ENCODE measurements at places on chromosomes 5 and 9.

DNA sequence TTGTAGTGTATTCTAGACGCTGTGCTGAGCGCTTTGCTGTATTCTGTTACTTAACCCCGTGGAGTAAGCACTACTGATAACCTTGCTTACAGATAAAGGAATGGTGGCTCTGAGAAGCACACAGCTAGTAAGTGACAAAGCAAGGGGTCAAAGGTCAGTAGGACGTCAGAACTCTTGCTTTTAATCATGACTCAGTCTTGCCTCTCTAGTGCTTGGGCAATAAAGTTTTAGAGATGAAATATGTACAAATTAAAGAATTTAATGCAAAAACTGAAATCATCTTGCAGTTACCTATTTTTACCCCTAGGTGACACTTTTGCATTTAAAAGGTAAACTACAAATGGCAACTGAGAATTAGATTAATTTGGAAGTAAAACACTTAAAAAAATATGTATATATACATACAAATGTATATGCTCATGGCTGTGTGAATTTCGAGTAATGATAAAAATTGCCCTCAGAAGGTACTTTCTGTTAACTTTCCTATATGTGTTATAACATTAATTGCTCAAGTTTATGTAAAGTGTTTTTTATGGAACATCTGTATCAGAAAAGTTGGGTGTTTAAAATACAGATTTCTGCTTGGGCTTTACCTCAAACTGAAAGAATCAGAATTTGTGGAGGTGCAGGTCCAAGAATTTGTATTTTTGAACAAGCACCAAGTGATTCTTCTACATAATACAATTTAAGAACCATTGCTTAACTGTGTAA is 175.1 kb upstream of the DAB2 start:
- peak; percentile 3 for DNase-seq

- DNase-seq: peak; percentile 51
Observed at GRCh38 chr5:127909821-127910220, 173.7 kb upstream of the SLC12A2 start.

GRCh38 chr9:84702471-84702870 is 32.9 kb downstream of the NTRK2 start:
- DNase-seq: no peak

DNA sequence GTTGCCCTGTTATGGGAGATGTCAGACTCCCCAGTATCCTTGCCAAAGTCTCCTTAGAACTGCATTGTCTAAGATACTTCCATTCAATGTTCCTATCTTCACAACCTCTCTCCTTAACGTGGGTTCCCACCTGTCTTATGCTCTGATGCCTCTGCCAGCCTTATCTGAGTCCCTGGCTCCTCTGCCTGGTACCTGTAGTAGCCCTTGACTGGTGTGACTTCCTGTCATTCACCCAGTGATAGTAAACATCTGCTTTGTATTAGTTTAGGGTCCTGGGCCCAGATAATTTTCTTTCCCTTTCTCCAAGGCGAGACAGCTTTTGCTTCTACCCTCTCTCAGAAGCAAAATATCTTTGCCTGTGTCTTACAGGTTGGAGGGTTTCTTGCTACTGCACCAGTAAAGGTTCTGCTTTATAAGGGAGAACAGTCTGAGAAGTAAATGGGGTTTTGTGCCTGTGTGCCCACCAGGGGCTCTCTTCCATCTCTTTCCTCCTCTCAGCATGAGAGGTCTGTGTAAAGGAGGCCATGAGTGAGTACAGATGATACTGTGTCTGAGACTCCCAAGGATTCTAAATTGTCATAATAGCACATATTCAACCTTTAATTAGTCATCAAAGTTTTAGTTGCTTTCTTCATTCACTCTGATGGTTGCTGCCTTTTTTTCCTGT is 220.8 kb downstream of the PRR16 start:
- no peak for DNase-seq

DNA sequence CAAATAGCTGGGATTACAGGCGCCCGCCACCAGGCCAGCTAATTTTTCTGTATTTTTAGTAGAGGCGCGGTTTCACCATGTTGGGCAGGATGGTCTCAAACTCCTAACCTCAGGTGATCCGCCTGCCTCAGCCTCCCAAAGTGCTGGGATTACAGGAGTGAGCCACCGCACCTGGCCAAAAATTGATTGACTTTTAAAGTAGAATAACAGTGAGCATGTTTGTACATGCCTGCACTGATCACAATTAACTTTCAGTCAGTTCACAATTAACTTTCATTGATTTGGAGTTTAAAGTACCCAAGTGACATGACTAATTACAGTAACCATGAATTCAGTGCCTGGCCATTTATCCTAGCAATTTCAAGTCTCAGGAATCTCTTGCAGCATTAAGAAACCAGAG is 61.3 kb downstream of the ANKH start:
- DNase-seq: no peak

- DNase-seq: no peak
Observed at GRCh38 chr5:53569453-53569852, 9.0 kb downstream of the NDUFS4 start.

DNA sequence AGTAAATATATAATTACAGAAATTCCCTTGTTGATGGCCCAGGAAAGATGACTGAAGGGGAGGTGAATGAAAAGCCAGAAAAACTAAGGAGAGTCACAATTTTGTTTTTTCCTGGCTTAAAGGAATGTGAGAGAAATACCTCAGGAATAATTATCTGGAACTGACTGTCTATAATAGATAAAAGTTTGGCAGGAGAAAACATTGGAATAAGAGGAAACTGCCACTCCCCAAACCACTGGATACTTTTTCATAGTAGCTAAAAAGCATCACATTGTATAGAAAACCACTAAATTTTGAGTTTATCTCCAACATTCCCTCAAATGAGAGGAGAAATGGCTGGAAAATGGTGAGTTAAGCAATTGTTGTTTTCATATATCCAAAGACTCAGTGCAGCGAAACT is 326.0 kb downstream of the NPR3 start:
- DNase-seq: no peak

GRCh38 chr5:72237415-72237814 is 82.6 kb downstream of the MRPS27 start:
- no peak for DNase-seq

GRCh38 chr9:16598316-16598715 is 272.2 kb downstream of the BNC2 start:
- no peak for DNase-seq

DNA sequence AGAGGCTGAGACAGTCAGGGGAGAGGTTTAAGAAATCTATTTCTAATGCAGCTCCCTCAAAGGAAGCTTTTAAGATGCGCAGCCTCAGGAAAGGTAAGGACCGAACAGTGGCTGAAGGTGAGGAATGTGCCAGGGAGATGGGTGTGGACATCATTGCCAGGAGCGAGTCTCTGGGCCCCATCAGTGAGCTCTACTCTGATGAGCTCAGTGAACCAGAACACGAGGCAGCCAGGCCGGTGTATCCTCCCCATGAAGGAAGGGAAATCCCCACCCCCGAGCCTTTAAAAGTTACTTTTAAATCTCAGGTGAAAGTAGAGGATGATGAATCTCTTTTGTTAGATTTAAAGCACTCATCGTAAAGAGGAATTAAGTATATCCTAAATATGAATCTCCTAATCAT is 8.2 kb downstream of the CAVIN4 start:
- DNase-seq: no peak

GRCh38 chr5:104048231-104048630 is 485.6 kb upstream of the NUDT12 start:
- no peak for DNase-seq

- no peak for DNase-seq
Observed at GRCh38 chr5:143737062-143737461, 74.9 kb upstream of the HMHB1 start.

DNA sequence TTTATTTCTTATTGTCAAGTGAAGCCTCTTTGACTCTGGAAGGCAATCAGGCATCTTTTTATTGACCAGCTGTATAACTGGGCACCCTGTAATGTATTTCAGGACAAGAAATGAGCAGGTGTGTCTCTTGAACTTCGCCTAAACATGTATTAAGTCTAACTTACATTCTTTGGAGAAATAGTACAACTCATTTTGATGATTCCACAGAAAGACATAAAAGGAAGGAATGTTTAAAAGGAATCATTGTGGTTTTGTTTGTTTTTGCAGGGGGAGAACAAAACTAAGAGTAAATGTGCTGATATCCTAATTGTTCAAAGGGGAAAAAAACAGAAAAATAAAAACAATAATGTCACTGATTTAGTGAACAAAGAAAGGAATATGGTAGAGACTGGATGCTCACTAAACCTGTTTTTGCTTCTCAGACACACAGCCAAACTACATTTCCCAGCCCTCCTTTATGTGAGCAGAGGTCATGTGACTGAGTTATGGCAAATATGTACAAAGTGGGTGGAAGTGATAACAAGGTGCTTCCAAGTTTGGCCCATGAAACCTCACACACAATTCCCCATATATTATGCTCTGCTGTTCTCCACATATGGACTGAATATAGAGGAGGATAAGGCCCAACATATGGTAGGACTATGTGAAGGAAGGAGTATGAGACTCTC is 150.6 kb upstream of the ACOT12 start:
- no peak for DNase-seq

DNA sequence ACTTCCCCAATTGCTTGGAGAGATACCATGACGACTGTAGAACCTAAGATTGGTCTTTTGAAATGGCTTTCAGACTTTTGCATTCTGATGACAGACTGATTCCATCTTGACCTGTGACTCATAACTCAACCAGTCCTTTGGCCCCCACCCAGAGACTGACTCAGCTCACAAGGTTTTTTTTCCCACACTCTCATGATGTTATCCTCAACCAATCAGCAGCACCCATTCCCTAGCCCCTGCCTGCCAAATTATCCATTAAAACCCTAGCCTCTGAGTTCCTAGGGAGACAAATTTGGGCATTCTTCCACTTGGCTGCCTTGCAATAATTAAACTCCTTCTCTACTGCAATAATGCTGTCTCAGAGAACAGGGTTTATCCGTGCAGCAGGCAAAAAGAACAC is 1263.3 kb upstream of the CDH9 start:
- no peak for DNase-seq

DNA sequence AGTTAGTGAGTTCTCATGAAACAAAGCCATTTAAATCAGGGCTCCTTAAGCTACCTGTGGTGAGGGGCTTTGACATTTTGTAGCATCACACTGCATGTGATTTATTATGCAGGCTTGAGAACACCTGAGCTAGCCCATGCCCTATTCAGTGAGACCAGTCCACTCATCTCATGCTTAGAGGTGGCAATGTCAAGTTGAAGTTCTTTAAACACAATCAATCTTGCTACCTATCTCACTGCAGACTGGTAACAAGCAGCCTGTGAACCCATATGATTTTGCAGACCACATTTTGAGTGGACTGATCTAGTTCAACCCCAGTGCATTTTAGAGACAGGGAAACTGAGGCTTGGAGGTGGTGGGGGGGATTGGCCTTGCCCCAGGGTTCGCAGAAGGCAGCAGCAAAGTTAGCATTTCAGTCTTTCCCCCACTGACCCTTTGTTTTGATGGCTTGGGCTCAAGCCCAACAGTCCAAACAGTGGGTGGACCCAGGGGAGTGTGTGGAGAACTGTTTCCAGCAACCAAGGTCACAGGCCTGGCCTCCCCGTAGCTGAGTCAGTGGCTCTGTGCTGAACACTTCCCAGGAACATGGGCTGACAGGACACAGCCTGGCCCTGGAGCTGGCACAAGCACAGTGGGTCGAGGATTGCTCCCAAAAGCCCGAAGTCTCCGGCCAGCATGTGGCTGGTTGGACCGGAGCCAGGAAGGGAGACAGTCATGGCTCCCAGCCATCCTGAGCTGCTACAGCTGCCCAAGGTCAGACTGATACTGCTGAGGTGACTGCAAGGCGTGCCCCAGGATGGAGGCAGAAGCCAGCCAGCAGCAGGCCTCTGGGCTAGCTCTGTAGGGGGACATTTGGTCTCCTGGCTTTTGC is 95.3 kb downstream of the RGS3 start:
- DNase-seq: no peak

DNA sequence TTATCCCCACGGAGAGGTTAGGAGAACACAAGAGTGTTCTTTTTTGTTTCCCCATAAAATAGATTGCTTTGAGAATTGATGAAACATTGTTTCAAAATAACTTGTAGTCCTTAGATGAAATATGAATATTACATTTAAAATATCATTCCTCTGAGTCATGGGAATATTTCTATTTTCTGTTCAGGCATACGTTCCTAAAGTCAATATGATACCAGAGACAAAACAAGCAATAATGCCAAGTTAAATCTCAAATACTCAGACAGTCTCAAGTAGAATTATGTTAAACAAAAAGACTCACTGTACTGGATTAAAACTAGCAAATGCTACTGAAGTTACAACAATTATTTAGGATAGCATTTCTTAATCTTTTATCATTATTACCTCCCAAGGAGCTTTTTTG is 111.7 kb upstream of the C6 start:
- DNase-seq: no peak

GRCh38 chr5:31366941-31367340 is 165.0 kb downstream of the DROSHA start:
- no peak for DNase-seq

- no peak for DNase-seq
Observed at GRCh38 chr5:151047814-151048425, 27.5 kb downstream of the GPX3 start.

GRCh38 chr5:127306647-127307046 is 16.1 kb downstream of the MEGF10 start:
- no peak for DNase-seq

GRCh38 chr5:10528056-10528816 is 35.6 kb upstream of the ANKRD33B start:
- DNase-seq: peak; percentile 96

DNA sequence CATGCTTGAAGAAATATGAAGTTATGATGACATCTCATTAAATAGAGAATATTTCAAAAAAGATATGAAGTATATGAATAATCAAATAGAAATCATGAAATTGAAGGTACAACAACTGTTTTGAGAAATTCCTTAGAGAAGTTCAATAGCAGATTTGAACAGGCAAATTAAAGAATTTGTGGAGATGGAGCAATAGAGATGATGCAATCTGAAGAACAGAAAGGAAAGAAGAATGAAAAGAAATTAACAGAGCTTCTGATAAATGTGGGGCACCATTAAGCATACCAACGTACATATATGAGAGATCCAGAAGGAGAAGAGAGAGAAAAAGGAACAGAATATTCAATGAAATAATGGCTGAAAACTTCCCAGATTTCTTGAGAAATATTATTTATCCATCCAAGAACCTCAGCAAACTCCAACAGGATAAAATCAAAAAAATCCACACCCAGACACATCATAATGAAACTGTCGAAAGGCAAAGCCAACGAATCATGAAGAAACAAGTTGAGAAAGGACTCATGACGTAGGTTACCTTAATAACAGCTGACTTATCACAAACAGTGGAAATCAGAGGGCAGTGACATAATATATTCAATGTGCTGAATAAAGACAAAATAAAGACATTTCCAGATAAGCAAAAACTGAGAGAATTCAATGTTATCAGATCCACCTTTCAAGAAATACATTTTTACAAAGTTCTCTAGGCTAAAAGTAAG is 297.2 kb upstream of the TARS1 start:
- no peak for DNase-seq

Measured in NCI-H2171 treated with DMSO at 0.1 percent for 48 hours (cell line).